ENCODE measurements at places on chromosomes 5 and 9.

DNA sequence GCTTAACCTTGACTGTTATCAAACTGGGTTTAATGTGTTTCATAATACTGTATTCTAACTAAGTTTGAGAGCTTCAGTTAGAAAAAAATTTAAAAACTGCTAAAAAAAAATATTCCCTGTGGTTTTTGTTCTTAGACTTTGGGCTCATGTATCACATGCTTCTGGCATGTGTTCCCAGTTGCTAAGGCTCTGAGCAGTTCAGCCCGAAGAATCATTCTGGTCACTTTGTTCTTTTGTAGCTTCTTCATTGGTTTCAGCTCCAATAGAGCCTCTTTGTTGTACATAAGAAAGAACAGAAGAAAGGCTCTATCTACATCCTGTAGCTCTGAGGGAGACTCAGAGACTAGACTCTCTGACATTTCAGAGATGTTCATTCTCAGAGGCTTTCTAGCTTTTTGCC is 25.6 kb downstream of the KCNN2 start:
- no peak for DNase-seq

DNA sequence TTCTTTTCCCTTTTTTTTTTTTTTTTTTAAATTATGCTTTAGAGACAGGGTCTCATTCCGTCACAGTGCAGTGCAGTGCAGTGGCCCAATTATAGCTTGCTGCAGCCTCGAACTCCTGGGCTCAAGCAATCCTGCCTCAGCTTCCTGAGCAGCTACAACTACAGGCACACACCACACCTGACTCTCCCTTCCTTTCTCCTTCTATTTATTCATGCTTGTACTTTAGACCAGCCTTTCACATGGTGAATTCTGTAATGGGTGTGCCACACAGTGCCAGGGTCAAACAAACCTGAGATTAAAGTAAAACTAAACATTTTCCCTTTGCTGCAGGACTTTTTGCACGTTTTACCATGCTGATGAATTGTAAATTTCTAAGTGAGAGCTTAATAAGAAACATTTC is 8.0 kb downstream of the SH3RF2 start:
- no peak for DNase-seq

GRCh38 chr9:16752601-16753000 is 117.9 kb downstream of the BNC2 start:
- DNase-seq: no peak

DNA sequence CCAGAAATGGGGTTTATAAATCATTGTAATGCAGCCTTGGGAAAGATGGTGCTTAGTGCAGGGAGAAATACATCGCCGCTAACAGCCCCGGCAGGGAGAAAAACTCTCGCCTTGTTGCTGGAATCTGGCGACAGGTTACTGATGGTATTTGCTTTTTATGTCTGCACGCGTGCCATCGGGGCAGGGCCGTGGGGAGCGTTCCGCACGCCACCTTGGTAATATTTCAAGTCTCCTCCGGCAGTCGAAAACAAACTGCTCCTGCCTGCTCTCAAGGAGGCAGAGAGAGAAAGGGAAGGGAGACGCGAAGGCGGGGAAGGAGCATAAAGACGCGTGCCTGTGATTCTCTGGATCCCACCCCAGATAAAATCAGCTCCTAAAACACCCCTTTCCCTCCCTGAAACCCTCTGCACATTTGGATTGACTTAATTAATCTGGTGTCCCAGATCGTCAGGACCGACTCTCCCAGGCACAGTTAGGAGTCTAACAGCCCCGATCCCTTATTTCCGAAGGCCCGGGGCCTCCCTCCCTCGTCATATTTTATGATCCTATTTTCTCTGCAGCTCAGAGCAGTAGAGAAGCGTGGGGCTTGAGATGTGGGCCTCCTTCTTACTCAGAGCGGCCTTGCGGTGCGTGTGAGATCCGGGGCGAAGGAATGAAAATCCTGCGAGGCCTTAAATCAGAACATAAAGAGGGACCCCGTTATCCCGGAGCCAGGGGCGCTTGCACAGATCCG is 47.7 kb downstream of the CFAP77 start:
- no peak for DNase-seq

GRCh38 chr9:86333651-86334050 is 20.6 kb downstream of the TUT7 start:
- DNase-seq: no peak

- no peak for DNase-seq
Measured at GRCh38 chr5:149869411-149869821, 75.2 kb downstream of the PDE6A start.

- no peak for DNase-seq
Measured at GRCh38 chr5:134053314-134053839, 48.6 kb upstream of the VDAC1 start.

DNA sequence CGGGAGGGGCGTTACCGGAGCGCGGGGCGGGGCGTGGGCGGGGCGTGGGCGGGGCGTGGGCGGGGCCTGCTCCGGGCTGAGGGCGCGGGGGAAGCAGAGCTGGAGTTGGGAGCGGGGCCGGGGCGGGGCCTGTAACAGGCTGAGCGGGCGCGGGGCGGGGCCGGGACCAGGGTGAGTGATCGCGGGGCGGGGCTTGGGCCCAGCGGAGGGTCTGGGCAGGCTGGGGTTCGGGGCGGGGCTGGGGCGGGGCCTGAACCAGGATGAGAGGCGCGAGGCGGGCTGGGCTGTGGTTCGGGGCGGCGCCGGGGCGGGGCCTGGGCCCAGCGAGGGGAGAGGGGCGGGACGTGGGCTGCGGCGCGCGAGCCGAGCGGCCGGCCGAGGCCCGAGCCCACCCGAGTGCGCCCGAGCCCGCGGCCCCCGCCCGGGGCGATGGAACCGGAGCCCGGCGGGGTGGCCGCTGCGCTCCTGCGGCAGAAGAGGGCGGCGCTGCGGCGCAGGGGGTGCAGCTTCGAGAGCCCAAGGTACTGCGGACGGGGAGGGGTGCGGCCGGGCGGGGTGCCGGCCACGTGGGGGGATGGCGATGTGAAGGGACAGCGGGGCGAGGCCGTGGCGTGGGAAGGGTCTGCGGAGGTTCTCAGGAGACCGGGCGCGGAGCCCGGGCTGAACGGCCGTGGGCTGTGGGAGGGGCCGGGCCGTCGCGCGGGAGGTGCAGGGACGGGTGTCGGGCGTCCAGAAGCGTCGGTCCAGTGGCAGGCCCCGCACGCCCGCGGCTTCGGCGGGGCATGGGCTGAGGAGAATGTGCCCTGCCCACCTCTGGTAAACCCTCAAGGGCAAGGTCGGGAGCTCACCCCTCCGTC is 39.5 kb upstream of the GARNL3 start:
- peak; percentile 87 for DNase-seq

DNA sequence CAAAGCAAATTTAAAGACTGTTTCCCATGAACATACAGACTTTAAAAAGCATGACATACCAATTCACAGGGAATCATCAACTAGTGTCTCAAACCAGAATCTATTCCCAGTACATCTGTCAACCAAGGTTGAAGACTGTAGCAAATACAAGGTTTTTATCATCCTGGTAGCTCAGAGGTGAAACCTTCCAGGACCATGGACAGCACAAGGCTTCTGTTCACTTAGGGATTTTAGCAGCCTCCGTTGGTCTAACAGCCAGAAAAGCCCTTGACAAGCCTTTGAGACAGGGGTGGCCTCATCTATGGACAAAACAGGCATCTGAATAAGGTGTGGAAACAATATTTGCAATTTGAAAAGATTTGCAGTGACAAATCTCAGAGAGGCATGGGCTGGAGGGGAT is 119.0 kb downstream of the TRIM32 start:
- no peak for DNase-seq

- DNase-seq: no peak
Measured at GRCh38 chr5:102561894-102562760, 63.3 kb upstream of the SLCO6A1 start.

- no peak for DNase-seq
Measured at GRCh38 chr5:118794281-118794680, 194.1 kb downstream of the DTWD2 start.

- no peak for DNase-seq
Measured at GRCh38 chr5:68139611-68140441, 75.7 kb upstream of the PIK3R1 start.

GRCh38 chr5:148933903-148934432 is 107.6 kb downstream of the ADRB2 start:
- DNase-seq: no peak

- DNase-seq: no peak
Measured at GRCh38 chr5:4879693-4880303, 260.3 kb upstream of the ADAMTS16 start.

DNA sequence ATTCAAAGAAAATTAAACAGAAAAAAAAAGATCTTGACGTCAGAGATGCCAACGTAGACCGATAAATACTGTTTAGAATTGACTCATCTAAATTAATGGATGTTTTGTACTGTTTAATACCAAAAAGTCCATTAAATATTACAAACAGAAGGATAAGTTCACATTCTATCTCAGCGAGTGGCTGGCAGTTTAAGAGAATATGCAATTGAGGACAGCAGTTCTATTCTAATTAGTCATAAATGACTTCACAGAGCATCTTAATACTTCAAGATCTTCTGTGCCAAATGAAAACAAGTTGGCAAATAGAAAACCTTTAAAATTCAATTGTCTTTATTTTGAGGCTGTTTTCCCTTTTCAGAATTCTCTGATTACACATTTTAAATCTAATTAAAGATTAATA is 326.6 kb upstream of the NREP start:
- DNase-seq: no peak
